Naive thymus-derived CD4-positive, alpha-beta T cell (primary cell): ENCODE measurements at places on chromosomes 7 and 10. TPM values are rescaled to one million over a fixed set of nuclear protein-coding genes. Genes with fewer than 3 reads are reported as not detected.

DNA sequence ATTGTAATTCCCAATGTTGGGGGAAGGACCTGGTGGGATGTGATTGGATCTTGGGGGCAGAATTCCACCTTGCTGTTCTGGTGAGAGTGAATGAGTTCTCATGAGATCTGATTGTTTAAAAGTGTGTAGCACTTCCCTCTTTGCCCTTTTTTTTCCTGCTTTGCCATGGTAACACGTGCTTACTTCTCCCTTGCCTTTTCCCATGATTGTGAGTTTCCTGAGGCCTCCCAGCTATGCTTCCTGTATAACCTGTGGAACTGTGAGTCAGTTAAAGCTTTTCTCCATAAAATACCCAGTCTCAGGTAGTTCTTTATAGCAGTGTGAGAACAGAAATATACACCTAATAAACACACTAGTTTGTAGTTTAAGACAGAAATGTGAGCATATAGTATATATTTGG, 166.8 kb upstream of the MAGI2 start:
- DNase-seq, result no peak

DNA sequence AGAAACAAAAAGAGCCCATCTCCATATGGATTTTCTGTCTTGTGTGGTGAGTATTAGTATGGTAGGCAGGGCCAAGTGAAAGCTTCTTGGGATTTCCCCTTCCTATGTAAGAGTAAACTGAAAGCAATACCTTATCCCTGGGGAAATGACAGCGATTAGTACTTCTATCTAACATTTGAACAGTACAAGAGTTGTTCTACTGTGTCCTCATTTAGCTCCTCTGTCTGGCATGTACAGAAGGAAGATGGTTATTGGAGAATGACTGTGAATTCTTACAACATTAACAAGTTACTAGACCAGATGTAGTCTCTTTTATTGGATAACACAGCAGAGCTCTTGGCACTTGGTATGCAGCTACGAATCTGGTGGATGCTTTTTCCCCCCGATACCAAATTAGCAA, 17.9 kb upstream of the TRIL start:
- DNase-seq, result no peak

- no peak for DNase-seq
Measured at GRCh38 chr10:29820890-29821461, 186.2 kb upstream of the SVIL start.

DNA sequence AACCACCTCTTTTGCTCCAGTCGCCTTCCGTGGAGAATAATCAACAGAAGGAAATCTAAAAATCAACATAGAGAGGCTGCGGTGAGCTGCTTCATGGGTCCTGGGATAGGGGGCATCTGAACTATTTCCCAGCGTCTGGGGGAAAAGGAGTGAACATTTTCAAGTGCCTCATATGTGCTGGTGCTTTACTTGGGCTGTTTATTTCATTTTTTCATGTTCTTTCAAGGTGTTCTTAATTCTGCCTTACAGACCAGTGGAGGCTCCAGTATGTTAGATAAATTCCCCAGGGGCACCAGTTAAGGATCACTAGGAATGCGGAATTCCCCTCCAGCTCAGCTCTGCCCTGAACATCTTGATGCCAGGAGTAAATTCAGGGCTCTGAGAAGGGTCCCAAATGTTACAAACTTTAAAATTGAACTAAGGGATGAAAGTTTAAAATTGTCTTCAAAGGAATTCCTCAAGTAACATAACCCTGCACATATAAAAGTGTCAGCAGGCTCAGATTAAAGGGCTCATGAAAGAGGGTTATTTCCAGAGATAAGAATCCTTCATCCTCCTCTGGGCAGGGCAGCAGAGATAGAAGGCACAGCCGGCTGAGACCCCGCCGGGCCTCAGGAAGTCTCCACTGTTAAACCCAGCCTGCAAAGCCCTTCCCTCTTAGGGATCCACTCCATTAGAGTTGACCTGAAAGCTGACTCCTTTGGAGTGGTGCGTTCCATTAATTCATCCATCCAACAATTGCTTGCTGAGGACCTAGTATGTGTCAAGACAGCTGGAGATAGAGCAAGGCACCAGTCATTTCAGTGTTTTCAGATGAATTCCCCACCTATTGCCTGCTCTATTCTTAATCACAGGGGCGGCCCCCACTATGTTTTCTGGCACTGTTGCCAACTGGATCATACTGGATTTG, 345.8 kb downstream of the KCNMA1 start:
- DNase-seq, result no peak

DNA sequence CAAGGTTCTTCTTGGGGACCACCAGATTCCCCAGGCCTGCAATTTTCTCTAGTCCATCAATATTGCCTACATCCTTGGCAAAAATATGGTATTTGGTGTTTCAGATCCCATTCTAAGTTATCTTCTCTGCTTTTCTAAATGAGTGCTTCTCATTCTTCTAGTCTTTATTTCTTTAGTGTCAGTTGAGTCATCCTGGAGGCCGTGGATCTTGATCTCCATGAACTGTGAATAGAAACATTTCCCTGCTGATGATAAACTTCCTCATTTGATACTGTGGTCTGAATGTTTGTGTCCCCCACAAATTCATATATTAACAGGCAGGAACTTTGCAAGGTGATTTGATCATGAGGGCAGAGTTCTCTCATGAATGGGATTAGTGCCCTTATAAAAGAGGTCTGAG, 779.3 kb downstream of the INHBA start:
- DNase-seq, result no peak

GRCh38 chr10:43384252-43385221, 13.1 kb downstream of the FXYD4 start:
- no peak for DNase-seq

DNA sequence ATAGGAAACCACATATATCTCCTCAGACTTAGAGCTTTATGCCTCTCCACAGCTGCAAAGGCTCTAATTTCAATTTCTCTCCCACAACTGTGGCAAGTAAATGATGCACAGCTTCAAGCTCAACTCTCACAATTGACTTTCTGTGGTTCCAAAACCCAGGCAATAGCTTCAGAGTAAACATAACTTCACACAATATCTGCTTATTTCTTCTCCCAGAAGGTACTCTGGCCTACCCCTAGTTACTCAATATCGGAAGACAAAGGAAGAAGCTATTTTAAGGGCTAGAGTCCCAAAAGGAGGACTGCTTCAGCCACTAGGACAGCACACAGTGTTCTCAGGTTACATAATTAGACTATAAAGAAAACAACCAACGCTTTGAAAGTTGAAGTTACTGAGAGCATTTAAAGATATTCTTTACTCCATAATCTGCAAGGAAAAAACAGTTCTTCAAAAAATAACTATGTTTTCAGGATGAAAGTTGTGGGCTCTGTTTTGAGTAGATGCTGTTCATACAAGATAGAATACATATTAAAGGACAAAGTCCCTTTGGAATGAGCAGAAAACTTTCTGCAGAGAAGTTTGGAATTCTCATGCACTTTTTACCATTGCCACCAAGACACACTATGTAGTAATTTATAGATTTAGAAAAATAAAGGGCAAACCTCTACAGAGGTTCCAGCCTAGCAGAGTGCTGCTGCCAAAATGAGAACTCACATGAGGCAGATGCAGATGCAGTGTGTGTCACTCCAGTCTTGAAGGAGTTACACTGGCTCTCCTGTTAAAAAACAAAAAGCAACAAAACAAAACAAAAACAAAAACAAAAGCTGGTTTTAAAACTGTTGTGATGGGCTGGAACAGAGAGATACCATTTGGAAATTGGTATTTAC, 81.8 kb downstream of the NT5C2 start:
- DNase-seq, result no peak

DNA sequence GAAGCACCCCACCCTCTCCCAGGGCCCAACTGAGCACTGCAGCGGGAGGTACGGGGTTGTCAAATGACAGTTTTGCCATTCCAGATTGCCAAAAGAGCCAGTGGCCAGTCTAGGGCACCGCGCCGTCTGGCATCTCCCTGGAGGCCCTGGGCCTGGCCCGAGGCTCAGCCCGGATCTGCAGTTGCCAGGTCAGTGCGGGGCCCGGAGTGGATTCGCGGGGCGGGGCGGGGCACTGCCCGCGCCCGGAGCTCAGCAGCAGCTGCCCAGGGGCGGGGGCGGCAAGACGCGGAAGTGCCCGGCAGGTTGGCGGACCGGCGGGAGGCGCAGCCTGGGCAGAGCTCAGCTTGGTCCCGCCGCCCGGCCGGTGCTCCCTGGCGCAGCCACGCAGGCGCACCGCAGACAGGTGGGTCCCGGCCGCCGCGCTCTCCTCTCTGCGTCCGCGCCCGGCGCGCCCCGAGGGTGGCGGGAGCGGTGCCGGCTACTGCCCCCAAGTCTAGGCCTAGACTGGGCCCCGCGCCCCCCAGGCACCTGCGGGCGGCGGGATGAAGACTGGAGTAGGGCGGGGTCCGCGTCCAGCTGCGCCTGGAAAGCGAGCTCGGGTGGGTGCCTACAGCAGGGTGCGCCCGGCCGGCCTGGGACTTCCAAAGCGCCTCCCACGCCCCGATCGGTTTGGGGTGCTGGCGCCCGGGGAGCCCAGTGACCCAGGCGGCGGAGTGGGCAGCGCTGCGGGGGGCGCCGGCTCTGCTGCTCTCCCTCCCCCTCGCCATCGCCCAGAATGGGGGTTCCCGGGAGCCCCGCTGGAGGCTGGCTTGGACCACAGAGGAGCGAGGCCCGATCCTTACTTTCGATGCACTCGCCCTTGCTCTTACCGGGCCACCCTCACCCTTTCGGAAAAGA, at the start of gene IRF5:
Gene IRF5 (plus strand): TSS at position 281 of the 897 bp plus-strand sequence. CDS start 4,155 bp downstream, outside the sequence.
- DNase-seq, result no peak

DNA sequence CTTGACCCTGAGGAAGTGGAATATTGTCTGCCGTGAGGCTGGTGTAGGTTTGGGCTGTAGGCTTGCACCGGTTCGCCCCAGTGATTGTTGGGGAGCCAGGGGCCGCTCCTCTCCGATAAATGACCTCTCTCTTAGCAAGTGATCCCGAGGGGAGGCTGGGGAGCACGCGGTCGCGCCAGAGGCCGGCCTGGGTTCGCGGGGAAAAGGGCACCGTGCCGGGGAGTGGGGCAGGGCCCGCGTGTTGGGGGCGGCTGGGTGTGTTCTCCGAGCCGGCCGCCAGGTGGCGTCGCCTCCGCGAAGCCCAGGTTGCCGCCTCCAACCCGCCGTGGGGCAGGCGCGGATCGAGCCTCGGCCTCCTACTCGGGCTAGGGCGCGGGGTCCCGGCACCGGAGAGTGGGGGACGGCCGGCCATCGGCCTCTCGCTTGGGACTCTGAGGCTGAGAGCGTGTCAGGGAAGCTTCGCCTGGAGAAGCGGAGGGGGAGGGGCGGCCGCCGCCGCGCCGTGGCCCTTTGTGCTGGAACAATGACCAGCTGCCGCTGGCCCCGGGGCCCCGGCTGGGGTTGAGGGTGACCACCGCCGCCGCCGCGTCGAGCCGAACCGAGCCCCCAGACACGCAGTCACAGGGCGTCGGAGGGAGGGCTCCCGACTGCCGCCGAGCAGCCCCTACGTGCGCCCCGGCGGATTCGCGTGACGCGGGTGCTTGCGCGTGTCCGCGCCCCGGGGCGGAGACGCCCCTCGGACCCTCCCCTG, 442 bp upstream of the LZTS2 start:
- DNase-seq, result peak; percentile 72

DNA sequence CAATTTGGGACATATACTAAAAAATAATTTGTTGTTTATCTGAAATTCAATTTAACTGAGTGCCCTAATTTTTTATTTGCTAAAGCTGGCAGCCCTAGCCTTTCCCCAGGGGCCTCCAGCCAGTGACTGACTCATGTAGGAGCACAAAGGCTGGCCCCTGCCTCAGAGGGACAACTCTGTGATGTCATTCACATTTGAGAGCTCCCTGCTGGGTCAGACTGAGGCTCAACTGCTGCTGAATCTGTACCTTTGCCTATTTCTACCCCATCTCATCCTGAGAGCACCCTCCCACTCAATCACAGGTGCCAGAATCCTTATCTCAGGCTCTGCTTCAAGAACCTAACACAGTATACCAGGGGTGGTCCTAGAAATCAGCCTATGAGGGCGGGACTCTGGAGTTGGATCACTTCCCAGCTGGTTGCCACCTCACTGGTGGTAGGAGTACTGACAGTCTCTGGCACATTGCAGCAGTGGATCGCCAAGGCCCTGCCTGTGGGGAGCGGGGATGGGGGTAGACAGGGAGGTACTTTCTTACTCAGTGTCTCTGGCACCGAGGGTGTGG, 11.6 kb downstream of the GCK start:
- no peak for DNase-seq

DNA sequence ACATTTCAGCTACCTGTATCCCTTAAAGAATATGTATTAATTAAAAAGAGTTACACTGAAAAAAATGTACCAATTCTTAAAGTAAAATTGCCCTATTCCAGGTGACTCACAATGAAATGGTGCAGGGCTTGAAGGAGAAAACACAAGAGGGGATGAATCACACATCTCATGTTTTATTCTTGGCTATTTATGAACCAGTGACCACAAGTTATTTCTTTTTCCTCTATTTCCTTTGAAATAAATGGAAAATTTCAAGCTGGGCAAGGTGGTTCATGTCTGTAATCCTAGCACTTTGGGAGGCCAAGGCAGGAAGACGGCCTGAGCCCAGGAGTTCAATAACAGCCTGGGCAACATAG, 106.8 kb downstream of the UBE2H start:
- DNase-seq, result no peak

DNA sequence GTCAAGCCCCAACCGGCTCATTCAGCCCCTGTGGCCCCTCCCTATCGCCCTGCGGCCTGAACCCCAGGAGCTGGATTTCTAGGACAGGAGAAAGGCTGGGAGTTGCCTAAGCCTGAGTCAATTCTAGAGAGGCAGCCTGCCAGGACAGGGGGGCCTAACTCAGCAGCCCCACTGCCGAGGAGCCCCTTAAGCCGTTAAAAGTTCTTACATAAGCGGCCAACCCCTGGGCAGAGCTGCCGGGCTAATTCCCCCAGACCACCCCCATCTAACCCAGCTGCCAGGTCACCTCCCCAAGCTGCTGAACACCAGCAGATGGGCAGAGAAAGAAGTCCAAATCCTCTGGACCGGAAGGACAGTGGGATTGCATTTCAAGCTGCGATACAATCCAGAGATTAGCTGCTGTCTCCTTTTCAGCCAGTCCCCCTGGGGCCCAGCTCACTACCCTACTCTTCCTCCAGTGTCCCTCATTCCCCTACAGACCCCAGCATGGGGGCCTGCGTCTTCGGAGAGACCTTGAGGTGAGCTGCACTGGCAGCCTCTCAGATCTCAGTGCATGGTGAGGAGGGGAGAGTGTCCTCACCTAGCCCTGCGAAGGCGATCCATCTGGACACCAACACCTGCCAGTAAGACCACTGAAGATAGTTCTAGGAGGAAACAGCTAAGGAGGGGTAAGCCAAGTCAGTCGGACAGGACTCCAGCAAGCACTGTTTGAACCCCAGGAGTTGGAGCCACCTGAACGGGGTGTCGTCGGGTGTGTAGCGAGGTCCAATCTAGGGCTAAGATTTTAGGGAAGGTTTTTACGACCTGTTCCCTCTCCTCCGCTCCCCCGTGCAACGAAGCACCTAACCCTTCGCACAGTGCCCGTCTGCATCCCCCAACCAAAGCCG, 830 bp downstream of the IMPDH1 start:
- DNase-seq, result peak; percentile 5

GRCh38 chr7:18685971-18686370, 190.4 kb downstream of the HDAC9 start:
- DNase-seq, result no peak

- DNase-seq, result no peak
Measured at GRCh38 chr7:5083311-5083711, 37.7 kb downstream of the RBAK start.

GRCh38 chr10:46995234-46995633, 84.0 kb downstream of the PTPN20 start:
- no peak for DNase-seq

The GRM3 gene
- not detected for polyA plus RNA-seq

The FGL2 gene
- polyA plus RNA-seq, result 0.22 TPM

The INTS1 gene
- 41.6 TPM for polyA plus RNA-seq

The ACTL6B gene
- not detected for polyA plus RNA-seq

The OPALIN gene
- not detected for polyA plus RNA-seq

The HKDC1 gene
- 10.9 TPM for polyA plus RNA-seq
